ENCODE measurements at places on chromosomes 13 and 19.

DNA sequence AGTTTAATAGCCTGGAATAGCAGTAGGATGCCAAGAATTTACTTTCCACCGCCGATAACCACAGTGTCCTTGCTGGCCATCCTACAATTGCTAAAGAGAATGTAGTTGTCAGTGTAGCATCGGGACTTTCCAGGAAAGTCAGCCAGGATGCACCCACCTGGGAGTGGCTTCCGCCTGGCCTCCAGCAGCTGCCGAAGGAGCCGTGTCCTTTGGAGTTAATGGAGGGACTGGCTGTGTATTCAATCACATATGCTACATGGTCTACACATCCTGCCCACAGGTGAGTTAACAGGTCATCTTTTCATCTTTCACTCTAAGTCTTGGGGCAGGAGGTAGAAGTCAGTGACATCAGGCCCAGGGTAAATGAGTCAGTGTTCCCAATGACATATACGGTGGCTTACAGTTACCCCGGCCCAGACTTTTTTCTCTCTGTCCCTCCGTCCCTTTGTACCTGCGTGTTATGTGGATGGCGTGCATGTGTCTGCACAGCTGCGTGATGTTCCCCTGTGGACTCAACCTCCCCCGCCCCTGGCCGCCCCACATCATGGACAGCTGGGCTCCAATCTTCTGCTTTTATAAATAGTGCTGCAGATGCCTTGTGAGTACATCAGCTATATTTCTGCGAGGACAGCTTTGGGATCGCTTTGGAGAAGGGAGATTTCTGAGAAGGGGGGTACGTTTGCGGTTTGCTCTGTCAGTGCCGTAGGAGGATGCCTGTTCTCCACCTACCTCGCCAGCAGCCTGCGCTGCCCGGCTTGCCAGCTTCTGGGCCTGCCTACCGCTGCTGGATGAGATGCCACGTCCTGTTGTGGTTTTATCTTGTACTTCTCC, 63.1 kb downstream of the ATP11A start:
- peak; percentile 27 for DNase-seq

- DNase-seq: peak; percentile 8
These were observed 65.5 kb downstream of the TBC1D4 start for GRCh38 chr13:75416327-75417011.

GRCh38 chr19:4534836-4535658, at the start of gene PLIN5:
Gene PLIN5, minus strand, starts transcription at chr19:4535224. Its CDS starts 1,150 bp downstream, at chr19:4534074.
- peak; percentile 21 for DNase-seq

GRCh38 chr19:44635581-44636438, 7.9 kb upstream of the PVR start:
- no peak for DNase-seq

DNA sequence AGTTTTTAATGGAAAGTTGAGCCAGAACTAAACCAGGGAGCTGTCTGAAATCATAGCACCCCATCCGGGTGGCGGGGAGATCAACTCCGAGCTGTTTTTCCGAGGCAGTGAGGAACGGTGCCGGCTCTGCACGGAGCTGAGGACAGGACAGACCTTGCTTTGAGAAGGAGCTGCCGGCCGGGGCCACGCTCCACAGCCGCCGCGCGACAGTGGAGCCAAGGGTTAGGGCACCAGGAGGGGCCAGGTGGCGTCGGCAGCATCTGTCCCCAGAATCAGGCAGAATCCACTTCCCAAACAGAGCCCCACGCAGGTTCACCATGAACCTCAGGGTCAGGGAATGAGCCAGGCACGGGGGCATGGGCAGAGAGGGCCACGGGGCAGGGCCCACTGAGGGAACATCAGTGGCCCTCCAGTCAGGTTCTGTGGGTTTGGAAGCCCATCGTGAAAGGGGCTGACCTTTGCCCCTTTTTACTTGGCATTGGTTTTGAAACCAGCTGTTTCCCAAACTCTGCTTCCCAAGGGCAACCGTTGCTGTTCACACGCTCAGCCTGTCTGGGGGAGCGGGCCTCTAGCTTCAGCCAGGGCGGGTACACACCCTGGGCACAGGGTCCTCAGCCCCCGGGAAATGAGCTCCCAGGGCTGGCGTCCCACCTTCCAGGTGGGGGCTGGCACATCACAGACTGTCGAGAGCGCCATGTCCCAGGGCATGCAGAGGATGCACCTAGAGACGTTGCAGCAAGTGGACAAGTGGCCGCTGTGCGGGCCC, 18.1 kb downstream of the PEX11G start:
- DNase-seq: no peak

- DNase-seq: peak; percentile 54
These were observed 277.9 kb downstream of the ZNF536 start for GRCh38 chr19:30649934-30650614.

GRCh38 chr19:55339889-55340783, 460 bp downstream of the KMT5C start:
- no peak for DNase-seq

GRCh38 chr13:48148454-48148853, 53.5 kb upstream of the MED4 start:
- DNase-seq: no peak

DNA sequence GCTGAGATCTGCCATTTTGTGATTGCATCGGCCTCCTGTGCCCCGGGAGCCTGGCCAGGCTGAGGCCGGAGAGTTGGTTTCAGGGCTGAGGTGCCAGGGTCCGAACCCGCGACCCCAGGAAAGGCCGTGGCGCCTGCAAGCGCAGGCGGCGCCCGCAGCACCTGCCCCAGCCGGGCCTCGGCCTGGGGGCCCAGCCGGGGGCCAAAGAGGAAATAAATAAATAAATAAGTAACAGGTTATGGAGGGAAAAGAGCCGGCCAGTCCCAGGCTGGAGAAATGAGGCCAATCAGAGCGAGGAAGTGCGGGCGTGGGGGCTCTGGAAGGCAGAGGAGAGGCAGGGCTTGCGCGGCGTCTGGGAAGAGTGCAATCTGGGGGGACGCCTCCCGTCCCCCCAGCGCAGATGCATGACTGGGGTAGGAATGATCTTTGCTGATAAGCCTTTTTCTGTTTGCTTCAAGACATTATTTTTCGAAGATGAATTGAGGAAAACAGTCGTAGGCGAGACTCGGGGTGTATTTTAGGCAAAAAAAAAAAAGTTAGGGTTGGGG, 145.6 kb upstream of the ZNF536 start:
- DNase-seq: no peak

DNA sequence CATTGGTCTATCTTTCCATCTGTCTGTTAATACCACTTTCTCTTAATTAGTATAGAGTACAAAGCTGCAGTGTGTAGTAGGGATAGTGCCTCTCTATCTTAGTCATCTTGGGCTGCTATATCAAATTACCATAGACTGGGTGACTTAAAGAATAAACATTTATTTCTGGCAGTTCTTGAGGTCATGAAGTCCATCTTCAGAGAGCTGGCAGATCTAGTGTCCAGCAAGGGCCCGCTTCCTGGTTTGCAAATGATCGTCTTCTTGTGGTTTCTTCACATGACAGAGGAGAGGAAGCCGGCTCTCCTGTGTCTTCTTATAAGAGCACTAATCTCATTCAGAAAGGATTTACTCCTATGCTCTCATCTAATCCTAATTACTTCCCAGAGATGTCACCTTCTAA, 6.1 kb downstream of the ZNF700 start:
- no peak for DNase-seq

GRCh38 chr13:106942563-106942962, 374.6 kb upstream of the ARGLU1 start:
- DNase-seq: no peak

DNA sequence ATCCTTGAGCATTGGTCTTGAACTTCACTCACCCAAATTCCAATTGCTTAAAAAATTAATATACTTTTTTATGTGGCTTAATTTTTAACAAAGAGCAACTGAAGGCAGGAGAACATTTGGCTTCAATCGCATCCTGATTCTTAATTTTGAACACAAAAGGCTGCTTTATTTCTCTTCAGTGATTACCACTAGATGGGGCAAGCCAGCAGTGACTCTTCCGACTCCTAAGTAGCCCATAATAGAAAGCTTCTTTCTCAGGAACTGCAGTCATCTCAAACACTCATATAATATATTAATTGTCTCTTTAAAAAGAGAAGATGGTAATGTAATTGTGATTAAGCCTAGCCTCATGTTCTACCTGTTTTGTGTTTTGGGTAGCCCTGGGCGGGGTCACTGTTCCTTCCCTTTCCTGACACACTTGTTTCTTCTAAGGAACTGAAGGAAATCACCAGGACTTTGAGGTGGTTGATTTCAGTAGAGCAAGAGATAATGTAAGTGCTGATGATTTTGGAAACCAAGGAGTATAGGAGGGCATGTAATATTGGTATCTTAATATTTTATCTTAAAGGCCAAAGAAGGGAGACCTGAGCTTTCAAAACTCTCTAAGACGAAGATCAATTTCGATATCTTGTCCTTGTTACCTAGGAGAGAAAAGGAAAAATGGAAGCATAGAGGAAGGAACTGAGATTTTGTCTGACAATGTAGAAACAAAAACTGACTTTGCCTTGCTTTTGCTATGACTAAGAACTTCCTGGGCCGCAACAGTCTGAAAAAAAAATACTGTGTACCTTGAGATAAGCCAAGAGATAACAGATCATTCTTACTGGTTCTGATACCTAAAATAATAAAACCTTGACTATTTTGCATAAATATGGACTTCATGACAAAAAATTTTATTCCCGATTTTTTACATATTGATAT, 73.1 kb downstream of the TNFSF13B start:
- peak; percentile 44 for DNase-seq

DNA sequence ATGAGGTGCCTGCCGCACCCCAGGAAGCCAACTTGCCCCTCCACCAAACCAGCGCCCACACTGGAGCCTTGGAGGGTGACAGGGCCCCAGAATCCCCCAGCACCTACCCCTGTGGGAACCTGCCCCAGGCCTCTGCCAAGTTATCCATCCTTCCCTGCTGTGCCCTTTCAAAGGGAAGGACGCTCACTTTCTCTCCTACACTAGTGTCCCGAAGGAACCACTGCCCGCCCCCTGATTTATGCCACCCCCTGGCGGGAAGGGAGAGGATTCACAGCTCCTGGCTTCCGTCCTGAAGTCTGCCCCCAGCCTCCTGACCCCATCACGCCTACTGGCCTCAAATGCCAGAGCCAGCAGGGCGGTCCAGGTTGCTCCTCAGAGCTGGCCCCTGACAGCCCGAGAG, 1.4 kb downstream of the EVI5L start:
- no peak for DNase-seq

DNA sequence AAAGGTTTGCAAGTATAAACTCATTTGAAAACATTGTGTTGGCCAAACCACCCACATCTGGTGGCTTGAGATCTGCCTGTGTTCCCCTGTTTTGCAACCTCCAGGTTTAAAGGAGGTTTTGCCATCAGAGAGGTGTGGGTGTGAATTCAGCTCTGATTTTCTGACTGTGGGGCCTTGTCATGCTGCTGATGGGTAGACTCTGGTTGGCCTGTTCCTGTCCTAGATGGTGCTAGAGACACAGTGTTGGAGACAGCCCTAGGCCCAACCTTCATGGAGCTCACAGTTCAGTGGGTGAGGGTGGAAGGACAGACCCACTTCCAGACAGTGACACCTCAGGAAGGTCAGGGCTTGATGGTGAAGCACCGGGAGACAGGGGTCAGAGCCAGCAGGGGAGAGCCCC, 7.5 kb downstream of the RAB4B start:
- no peak for DNase-seq

DNA sequence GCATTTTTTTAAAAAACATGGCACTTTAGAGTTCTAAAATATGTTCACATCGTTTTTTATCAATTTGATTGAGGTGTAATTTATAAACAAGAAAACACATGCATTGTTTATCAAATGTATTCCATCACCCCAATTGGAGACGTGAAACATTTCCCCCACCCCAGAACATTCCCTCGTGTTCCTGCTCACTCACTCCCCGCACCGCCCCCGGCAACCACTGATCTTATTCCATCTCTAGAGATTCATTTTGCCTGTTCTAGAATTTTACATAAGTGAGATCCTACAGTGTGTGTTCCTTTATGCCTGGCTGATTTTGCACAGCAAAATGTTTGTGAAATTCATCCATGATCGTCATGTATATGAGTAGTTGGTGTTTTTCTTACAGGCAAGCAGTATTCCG, 50.5 kb upstream of the KCTD15 start:
- no peak for DNase-seq

GRCh38 chr19:58395220-58395978, at the start of gene RNF225:
Gene RNF225, plus strand, starts transcription at chr19:58395656. Its CDS starts 434 bp downstream, at chr19:58396090.
- DNase-seq: peak; percentile 51

DNA sequence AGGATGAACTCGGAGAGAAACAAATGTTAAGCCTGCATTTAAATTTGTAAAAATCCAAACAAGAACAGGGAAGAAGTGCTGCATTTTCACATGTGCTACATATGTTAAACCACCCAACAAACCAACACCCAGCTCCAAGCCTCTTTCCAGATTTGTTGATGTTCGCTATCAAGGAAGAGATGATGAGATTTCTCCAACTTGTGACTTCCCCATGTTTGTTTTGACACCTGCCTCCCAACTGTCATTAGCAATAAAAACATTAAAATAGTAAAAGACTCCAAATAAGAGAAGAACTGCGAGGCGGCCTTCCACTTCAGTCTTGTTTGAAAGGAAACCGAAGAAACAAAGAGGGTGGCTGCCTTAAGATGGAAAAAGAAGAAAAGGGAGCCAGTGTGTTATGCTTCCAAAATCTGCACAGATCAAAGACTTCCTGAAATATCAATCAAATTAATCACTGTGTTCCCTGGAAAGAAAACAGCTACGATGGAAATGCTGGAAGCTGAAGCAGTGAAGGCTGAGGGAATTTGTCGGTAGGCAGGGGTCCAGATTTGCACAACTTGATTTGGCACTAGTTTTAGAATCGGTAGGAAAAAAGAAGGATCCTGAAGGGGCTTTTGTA, 14.0 kb upstream of the GGACT start:
- no peak for DNase-seq

GRCh38 chr19:16822648-16823047, 6.5 kb upstream of the SIN3B start:
- DNase-seq: no peak

DNA sequence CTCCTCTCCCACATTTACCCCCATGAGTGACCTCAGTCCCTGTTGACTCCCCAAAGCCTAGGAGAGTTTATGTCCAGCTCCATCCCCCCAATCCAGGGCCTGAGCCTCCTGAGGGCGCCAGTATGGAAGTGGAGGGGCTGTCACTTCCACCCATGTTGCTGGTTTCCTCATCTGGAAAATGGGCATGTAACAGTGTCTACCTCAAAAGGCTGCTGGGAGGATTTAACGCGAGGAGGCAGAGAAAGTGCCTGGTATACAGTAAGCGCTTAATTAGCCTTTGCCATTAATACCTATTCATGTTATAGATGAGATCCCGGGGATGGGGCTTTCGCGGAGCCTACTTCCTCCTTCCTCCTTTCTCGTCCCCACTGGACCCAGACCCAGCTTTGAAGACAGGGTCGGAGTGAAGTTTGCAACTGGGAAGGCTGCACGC, 476 bp downstream of the TYK2 start:
- DNase-seq: no peak

DNA sequence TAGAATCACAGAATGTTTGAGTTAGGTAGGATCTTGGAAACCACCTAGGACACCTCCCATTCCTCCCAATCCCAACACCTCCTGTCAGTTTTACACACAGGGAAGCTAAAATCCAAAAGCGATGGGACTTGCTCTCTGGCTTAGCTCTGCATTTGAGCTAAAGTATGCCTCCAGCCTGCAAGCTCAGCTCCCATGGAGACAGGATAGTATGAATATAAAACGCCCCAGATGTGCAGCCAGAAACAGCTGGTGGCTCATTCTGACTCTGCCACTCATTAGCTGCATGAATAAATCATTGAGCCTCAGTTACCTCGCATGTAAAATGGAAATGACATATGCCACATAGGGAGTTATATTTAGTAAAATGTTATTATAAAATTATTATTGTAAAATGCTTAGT, 336.0 kb downstream of the SUCLA2 start:
- no peak for DNase-seq

- no peak for DNase-seq
These were observed 41.8 kb downstream of the SACS start for GRCh38 chr13:23391752-23392151.

GRCh38 chr19:13995878-13996765, 10.0 kb downstream of the RFX1 start:
- DNase-seq: no peak
